ENCODE measurements at places on chromosomes 2 and 18.

GRCh38 chr2:23525137-23525765 lies 140.3 kb downstream of the KLHL29 start:
- DNase-seq: no peak

DNA sequence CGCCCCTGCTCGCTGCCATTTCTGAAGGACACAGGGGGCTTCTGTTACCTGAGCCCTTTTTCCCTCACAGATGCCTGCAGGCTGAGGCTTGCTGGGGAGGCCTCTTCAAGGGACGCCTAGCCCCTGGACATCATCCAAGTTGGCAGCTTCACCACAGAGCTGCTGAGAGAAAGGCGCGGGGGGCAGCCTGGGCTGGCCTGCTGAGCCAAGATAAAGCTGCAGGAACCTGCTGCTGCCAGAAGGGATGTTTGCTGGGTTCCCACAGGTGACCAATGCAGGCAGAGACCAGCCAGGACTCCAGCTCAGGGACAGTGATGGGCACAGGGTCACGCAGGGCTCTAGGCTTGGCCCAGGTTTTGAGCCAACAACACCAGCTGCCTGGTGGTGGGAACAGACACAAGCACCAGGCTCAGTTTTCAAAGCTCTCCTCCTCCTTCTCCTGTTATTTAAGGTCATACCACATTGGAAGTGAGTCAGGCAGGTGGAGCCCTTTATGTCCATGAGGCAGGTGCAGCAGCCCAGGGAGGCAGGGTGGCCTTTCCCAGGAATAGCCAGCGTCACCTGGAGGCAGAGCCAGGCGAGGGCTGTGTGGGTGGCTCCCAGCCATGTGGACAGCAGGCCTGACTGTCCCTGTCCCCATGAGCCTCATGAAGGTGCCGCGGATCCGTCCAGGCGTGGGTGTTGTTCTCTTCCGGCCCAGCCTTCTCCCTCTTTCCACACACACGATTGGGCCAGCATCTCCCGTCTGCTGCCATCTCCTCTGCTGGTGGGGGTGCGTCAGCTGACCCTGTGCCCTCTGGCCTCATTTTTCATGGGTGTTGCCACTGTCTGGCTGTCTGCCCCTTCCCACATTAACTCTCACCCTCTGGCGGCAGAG lies 515.5 kb upstream of the MYT1L start:
- peak; percentile 72 for DNase-seq

DNA sequence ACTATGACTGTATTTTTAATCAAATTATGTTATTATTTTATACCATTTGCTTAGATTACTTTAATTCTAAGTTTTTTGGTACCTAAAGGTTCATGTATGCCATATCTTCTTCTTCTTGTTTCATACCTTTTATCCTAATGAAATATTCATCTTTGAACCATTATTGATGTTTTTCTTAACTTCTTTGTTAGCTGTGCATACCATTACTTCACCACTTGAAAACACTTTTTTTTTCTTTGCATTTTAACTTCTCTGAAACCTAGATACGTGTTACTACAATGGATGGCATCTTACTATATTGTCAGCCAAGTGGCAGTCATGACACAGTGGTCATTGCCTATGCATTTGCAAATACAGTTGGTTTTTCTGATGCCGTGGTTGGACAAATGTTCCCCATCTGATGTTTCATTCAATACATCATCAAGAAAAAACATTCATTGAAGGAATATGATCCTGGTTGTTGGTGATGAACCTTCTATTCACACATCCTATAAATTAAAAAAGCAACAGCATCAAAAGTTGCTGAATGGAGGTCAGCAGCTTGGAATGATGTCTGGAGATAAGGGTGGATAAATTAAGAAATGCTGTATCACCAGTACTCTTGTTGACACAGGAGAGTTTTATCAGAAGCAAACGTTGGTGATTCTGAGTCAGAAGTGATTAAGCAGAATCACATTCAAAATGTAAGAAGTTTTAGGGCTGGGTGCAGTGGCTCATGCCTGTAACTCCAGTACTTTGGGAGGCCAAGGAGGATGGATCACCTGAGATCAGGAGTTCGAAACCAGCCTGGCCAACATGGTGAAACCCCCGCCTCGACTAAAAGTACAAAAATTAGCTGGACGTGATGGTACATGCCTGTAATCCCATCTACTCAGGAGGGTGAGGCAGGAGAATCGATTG lies 7.4 kb downstream of the IL36A start:
- DNase-seq: no peak

- no peak for DNase-seq
Observed at GRCh38 chr2:105812180-105813044, 67.7 kb downstream of the NCK2 start.

- DNase-seq: no peak
Observed at GRCh38 chr18:24262087-24262486, 123.2 kb downstream of the CABYR start.

GRCh38 chr2:236359426-236360045 lies 95.3 kb upstream of the ASB18 start:
- DNase-seq: no peak

GRCh38 chr2:237487496-237487895 lies 445 bp downstream of the MLPH start:
- no peak for DNase-seq

DNA sequence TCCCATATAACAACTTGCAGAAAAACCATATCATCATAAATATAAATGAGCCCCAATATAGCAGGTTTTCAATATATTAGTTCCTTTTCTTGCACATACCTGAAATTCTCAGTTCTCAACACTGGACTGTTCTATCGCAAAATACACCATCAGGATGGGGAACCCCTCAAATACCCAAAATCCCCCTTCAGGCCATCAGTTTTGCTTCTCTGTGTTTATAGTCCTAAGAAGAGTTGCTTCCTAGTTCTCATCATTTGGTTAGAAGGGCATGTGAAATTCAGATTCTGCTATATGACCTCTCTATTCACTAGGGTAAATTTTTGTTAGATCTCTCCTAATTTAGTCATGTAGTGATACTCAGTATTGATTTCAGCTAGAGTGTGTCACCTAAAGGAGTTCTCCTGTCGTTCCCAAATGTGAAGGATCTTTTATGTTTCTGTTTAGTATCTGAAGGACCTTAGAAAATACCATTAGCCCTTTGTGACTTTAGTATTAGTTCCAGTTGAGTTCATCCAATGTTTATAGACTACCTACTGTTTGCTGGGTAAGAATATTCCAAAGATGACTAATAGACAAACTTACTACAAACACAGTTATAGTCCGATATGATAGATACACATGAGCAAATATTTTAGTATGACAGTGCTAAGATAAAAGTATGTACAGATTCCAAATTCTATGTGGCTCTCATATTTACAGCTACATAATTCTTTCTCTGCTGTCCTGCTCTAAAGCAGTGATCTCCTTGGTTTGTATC lies 115.8 kb downstream of the TTC27 start:
- DNase-seq: no peak

- DNase-seq: no peak
Observed at GRCh38 chr18:11974741-11975325, 6.5 kb upstream of the IMPA2 start.

DNA sequence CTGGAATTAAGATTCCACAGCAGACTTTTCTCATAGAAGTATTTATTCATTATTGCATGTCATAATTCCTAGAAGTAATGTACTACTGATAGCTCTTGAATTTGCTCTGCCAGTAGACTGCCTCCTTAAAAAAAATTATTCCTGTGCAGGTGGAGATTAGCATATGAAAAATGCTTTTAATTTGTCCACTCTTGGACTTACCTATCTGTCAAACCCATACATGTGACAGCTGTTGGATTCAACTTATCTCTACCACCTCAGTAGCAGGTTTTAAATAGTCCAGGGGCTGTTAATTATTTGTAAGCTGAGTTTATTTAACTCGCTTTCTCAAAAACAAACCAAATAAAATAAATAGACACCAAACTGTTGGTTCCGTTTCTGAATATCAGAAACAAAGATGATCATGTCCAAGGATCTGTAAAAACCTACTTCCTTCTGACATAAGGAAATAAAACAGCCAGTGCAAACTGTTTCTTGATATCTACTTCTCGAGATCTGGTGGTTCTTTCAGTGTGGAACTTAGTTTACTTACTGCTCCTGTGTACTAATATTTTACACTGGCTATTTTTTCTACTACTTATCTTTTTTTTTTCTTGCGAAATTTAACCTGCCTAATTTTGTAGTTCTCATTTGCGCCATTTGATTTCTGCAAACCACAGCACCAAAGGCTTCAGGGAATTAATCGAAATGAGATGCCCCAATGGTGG lies 44.2 kb downstream of the ZEB2 start:
- no peak for DNase-seq

GRCh38 chr18:48142353-48142752 lies 211.9 kb upstream of the SMAD2 start:
- DNase-seq: no peak

DNA sequence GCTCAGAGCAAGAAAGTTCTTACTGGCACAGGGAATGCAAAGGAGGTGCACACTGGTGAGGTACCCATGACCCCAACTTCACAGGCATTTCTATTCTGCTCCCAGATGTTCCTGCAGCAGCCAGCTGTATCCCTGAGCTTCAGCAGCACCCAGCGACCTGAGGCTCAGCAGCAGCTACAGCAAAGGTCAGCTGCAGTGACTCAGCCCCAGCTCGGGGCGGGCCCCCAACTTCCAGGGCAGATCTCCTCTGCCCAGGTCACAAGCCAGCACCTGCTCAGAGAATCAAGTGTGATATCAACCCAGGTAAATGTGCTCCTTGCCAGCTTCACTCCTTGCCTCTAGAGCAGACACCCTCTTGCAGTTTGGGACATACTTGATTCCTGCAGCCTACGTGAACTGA lies 14.1 kb upstream of the RPL31 start:
- DNase-seq: no peak

DNA sequence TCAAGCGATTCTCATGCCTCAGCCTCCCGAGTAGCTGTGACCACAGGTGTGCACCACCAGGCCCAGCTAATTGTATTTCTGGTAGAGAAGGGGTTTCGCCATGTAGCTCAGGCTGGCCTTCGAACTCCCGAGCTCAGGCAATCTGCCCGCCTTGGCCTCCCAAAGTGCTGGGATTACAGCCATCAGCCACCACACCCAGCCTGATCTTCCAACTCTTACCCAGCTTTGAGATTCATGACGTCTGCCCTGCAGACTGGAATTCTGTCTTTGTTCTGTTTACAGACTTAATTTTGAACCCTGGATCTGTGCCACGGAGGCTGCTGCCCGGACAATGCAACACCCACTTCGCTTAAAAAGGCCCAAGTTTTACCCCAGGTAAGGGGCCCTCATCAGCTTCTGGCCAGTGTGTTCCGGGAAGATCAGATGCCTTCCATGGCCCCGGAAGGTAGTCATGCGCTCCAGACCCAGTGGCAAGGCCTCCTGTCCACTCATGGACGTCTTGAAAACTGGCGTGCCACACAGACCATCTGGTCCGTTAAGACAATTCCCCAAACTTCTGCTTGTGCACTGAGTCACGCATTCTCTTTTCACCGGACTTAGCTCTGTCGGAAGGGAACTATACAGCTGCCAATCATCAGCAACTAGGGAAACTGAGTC lies 5.5 kb downstream of the PXDN start:
- DNase-seq: no peak

DNA sequence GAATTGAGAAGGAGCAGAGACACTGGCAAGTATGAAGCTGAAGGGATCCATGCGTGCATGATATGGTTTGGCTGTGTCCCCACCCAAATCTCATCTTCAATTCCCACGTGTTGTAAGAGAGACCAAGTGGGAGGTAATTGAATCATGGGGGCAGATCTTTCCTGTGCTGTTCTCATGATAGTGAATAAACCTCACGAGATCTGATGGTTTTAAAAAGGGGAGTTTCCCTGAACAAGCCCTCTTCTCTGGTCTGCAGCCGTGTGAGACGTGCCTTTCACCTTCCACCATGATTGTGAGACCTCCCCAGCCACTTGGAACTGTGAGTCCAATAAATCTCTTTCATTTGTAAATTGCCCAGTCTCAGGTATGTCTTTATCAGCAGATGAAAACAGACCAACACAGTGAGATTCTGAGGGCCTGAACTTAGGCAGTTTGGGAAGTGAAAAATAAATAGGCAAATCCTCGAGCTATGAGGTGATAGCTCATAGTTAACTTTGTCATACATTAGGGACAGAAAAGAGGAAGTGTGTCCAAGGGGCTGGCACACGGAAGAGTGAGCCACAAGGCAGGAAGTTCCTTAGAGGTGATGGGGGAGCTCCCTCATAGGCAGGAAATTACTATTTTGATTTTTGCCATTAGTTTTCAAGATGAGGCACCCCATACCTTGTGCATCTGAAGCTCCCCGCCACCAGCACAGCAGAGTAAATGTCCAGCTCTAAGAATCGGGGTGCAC lies 658.8 kb upstream of the ID2 start:
- DNase-seq: no peak

- no peak for DNase-seq
Observed at GRCh38 chr2:218857371-218858137, 2.1 kb upstream of the WNT6 start.

GRCh38 chr2:82254728-82255127 lies 1950.2 kb upstream of the LRRTM1 start:
- DNase-seq: no peak

DNA sequence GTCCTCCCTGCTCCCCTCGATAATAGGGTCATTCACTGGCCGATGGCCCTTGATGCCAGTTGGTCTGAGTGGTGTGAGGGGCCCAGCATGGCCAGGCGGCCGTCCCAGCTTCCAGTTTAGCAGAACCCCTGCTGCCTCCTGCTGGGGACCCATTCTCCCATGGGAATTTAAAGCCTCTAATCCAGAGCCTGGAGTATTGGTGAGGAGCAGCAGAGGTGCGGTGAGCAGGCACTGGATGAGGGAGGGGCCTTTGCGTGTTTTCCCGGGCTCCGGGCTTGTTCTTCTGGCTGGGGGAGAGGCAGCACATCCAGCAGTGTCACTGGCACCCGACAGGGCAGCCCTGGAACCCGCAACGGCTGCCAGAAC lies 17.4 kb downstream of the KCNIP3 start:
- no peak for DNase-seq

- no peak for DNase-seq
Observed at GRCh38 chr2:237734905-237735623, 63.5 kb upstream of the RBM44 start.

DNA sequence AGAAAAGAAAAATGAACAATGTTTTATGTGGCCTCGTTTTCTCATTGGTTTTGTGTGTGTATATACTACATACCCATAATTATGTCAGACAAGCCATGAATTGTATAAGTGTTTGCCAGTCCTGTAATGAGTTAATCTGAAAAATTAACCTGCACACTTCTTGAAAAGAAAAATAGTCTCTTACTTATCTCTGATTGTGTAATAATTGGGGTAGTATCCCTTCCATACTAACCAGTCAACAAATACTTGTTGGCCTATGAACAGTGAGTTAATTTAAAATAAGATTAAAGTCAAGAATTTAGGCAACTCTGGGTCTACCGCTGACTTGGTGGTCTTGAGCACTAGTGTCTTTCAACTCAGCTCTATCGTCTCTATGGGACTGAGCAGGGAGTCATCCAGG lies 48.8 kb downstream of the ACVR1 start:
- DNase-seq: no peak

- DNase-seq: no peak
Observed at GRCh38 chr2:217913436-217913835, 89.4 kb downstream of the TNS1 start.

Data from NCI-H187 (cell line).